ENCODE measurements at places on chromosomes 7 and 10.

DNA sequence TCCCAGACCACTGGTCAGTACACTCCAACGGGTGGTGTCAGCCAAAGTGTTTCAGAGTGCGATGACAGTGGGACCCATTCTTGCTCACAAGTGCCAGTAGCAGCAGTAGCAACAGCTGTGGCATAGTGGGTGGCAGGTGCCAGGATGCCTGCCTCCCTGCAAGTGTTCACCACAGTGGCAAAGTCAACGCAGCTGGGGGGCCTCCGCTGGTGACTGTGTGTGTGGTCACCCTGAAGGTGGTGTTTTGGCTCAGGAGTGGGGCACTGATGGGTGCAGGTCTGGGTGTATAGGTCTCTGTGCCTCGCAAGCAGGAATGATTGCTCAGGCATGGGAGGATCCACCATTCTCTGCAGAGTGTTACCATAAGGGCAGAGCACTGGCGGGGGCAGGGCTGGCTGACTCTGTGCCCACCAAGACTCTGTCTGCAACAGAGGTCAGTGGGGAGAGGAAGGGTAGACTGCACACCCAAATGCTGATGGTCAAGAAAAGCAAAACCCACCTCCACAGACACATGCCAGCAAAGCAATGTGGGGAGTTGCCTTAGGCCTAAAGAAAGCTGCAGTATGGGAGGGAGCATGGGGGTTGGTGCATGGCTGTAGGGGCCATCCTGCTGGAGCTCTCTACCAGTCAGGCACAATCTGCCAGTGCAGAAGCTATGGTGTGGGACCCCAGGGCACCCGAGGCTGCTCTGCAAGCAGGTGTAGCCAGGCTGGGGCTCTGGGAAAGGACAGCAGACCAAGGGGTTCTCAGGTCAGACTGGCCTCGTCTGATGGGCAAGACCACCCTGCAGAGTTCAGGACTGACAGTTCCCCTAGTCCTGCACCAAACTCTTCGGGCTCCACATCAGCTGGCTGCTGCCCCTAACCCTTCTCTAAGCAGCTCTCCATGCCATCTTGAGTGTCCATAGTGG lies 368.1 kb downstream of the CTNNA3 start:
- DNase-seq: no peak

GRCh38 chr7:81833401-81833800 lies 63.6 kb upstream of the HGF start:
- DNase-seq: no peak

DNA sequence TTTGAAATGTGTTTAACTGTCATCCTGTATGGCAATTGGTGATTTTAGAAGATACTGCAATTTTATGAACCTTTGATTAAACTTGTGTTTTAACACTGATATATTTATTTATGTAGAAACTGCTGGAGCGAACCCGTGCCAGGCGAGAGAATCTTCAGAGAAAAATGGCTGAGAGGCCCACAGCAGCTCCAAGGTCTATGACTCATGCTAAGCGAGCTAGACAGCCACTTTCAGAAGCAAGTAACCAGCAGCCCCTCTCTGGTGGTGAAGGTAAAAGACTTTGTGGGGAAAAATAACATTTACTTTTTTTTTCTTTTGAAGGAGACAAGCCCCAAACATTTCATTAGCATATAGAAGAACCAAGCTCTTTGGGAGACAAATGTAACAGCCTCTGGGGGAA lies 6.5 kb downstream of the ANLN start:
- no peak for DNase-seq

GRCh38 chr7:113890331-113891030 lies 28.3 kb downstream of the PPP1R3A start:
- no peak for DNase-seq

DNA sequence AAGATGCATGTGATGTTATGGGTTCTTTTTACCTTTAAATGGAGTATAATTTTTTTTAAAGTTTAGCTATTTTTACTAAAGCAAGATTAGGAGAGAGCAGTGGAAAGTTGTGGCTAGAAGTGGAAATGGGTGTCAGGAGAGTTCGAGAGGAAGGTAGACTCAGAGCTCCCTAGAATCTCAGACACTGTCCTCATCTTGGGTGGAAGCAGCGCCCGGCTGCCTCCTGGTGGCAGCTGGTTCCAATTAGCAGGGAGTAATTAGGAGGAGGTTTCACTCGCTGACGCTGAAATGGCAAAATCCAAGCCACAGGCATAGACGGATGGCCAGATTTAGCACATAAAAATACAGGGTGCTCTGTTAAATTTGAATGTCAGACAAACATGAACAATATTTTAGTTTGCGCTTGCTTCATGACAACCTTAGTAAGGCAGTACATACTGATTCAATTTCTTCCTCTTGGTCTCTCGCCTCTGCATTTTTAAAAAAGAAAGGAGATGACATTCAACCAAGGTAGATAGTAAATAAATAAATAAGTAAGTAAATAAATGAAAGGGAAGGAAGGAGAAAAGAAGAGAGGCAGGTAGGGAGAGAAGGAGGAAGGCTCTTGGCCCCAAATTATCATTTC lies 58.5 kb downstream of the LGI1 start:
- DNase-seq: no peak

DNA sequence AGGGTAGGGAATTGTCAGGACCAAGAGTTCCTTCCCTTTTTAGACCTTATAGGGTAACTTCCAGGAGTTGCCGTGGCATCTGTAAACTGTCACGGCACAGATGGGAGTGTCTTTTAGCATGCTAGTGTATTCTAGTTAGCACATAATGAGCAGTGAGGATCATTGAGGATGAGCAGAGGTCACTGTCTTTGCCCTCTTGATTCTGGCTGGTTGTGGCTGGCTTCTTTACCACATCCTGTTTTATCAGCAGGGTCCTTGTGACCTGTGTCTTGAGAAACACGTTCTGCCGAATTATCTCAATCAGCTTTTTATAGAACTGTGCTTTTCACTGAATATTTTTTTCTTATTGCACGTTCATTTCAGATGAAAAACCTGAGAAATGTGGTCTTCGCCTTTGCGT lies 41.5 kb downstream of the MINPP1 start:
- DNase-seq: no peak

GRCh38 chr7:74479066-74479781 lies 25.5 kb downstream of the GTF2IRD1 start:
- DNase-seq: no peak

DNA sequence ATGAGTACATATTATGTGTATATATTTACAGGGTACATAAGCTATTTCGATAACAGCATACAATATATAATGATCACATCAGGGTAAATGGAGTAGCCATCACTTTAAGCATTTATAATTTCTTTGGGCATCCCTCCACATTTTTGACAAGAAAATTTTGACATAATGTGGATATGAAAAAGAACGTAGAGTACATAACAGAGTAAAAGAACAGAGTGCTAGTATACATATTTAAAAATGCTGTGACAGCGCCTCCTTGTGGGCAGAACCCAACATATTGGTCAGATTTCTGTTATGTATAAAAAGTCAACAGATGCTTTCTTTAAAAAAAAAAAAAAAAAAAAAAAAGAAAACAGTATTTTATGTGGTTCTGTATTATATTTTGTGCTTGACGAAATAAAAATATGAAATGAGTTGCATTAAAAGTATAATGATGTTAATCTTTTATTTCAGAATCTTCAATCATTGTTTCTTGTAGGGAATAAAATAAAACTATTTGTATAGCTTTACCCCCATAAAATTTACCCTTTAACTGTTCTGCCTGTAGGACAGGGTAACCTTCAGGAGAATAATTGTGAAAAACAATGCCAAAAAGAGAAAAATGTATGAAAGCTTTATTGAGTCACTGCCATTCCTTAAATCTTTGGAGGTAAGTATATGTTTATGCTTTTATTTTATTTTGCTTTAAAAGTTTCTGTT lies 18.3 kb upstream of the HBP1 start:
- DNase-seq: peak; percentile 47

GRCh38 chr7:144386741-144387140 lies 16.8 kb downstream of the NOBOX start:
- no peak for DNase-seq

All from GM12864 (cell line).